ENCODE measurements at places on chromosomes 12 and 14.
A peak's percentile ranks its signal among the peaks of the same experiment; 100 is the strongest.

DNA sequence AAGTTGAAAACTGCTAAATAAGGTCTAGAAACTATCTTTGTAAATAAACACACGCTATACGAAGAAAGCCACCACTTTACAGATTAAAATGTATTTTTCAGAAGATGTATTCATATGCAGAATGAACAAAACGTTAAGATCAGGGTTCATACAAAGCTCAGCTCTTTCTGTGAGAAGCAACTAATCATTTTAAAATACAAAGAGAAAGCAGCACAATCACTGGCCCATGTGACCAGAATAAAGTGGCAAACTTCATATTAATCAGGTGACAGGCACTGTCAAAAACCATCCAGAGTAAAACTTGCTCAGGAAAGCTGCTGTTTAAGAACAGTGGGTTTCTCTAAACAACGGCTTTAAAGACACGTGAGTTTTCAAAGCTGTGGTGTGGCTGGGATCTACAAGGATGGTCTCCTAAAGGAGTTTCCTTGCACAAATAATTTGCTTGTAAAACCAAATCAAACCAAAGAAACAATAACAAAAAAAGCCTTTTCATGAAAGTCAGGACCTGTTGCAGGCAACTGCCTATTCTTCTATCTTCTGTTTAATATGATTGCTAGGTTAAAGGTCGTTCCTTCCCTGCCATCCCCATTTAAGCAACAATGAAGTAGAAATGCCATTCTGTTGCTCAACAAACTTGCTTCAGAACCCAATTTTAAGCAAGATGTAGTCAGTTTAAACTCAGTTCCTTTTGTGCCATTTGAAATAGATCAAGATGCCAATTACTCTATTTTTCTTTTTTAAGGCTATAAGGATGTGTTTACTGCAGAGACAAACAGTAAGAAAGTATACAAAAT, 22.3 kb downstream of the SEL1L start:
- no peak for DNase-seq

GRCh38 chr12:22722081-22722480, 97.1 kb downstream of the ETNK1 start:
- no peak for DNase-seq

DNA sequence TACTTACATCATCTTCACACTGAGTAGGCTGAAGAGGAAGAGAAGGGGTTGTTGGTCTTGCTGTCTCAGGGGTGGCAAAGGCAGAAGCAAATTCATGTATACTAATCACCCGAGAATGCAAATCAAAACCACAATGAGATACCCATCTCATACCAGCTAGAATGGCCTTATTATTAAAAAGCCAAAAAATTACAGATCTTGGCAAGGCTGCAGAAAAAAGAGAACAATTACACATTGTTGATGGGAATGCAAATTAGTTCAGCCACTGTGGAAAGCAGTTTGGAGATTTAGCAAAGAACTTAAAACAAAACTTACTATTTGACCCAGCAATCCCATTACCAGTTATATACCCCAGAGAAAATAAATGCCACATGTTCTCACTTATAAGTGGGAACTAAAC, 154.9 kb downstream of the SEC23A start:
- DNase-seq: no peak

DNA sequence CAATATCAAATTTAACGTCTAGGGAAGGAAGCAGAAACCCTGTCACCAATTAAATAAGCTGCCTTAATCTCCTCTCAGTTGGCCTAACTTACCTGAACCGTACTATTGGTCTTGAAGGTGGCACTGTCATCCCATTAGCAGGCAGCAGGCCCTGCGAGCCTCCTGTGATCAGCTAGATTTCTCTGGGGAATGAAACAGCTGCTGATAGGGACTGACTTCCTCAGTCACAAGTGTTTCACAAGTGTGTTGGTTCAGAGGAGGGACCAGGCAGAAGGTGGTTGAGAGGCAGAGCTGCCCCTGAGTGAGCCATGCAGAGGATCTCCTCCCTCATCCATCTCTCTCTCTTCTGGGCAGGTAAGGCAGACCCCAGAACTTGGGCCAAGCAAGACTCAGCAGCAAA, 166.8 kb downstream of the DAD1 start:
- DNase-seq: no peak

GRCh38 chr12:14689996-14690395, 6.4 kb downstream of the GUCY2C start:
- no peak for DNase-seq

DNA sequence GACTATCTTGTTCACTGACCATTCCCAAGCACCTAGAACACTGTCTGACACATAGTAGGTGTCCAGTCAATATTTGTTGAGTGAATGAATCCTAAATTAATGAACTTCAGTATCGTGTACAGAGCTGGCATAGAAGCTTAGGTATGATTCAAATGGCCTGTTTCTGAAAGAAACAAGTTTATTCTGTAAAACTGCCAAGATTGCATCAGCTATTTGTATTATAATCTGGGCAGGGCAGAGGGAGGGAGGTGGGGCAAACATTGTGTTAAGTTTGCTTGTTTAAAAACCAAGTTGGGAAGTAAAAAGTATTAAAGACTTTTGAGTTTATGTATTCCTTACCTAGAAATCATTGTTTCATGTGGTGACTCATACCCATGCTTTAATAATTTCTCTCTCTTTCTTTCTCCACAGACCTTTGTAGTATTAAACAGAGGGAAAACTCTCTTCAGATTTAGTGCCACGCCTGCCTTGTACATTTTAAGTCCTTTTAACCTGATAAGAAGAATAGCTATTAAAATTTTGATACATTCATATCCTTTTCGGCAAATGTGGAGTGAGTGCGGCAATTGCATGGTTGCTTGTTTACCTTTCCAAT, 92.8 kb downstream of the SCN8A start:
- DNase-seq: peak; percentile 32

GRCh38 chr12:92034858-92035401, 110.7 kb downstream of the BTG1 start:
- peak; percentile 80 for DNase-seq

All from colonic mucosa (tissue), 4 donors.